Erythroblast (primary cell): ENCODE measurements at places on chromosomes 13 and 19.

- DNase-seq = peak; percentile 1
These were observed 41.5 kb downstream of the ZNF682 start for GRCh38 chr19:19997656-19998268.

DNA sequence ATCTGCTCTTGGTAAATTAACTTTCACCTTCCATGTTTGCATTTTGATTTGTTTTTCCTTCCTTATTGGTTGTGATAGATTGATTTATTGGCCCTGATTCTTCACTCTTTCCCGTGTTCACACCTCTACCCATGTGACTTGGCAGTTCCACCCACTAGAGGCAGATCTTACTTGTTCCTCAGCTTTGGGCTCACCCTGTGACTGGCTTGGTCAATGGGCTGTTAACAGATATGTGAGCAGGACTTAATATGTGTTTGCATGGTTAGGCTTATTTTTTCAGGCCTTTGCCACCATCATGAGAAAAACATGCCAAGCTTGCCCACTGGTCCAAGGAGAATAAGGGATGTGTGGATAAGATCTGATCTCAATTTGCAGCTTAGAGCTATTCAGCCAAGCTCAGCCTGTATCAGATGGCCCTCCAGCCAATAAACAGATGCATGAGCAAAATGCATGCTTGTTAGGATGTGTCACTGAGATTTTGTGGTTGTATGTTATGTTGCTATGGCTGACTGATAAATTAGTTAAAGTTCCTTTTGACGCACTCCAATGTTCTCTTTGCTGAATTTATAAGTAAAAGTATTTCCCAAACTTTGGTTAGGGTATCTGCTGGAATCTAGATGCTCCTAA lies 48.0 kb downstream of the RGCC start:
- DNase-seq = no peak

- no peak for DNase-seq
These were observed 16.2 kb downstream of the TEX29 start for GRCh38 chr13:111336666-111337065.

- DNase-seq = no peak
These were observed 3.3 kb downstream of the GPR18 start for GRCh38 chr13:99254830-99255229.

DNA sequence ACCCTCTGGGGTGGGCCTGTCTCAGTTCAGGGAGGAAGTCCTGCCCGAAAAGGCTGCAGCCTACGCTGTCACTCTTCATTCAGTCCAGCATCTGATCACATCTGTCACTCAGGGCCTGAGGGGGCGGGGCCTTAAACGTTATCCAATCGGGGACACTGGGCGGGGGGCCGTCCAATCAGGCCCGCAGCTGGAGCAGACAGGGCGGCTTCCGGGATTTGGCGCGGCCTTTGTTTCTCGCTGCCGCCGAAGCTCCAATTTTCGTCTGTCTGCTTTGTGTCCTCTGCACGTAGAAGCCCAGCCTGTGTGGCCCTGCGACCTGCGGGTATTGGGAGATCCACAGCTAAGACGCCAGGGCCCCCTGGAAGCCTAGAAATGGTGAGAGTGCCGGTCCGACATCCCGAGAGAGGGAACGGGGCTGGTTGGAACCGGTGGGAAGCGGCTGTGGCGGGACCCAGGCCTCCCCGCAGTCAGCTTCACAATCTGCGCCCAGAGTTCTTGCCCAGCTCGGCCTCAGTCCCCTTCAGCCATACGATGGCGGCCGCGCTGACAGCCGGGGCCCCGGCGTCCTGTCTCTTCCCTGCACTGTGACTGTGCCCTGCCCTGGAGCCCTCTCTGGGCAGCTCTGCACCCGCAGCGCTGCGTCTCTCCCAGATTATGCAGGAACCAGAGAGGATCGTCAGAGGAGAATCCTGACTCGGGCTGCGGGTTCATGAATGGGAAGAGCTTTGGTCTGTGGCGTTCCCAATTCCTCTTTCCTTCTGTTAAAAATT lies at the start of gene ZNF730:
TSS of gene ZNF730 (plus strand) at position 224 of the 770 bp plus-strand sequence. CDS start at position 373, 149 bp downstream.
- peak; percentile 85 for DNase-seq

- peak; percentile 79 for DNase-seq
These were observed 2.3 kb downstream of the TULP2 start for GRCh38 chr19:48896191-48896720.

DNA sequence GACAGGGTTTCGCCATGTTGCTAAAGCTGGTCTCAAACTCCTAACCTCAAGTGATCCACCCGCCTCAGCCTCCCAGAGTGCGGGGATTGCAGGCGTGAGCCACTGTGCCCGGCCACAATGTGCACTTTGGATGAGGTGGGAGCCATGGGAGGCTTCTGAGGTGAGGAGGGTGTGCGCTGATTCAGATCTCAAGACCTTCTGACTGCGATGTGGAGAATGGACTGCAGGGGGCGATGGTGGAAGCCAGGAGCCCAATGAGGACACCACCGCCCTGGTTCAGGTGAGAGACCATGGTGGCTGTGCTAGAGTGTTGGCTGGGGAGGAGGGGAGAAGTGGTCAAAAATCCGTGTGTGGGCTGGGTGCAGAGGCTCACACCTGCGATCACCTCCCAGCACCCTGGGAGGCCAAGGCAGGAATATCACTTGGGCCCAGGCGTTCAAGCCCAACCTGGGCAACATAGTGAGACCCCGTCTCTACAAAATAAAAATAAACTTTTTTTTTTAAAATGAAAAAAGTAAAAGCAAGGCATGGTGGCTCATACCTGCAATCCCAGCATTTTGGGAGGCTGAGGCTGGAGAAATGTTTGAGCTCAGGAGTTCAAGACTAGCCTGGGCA lies 5.6 kb downstream of the INAFM1 start:
- DNase-seq = peak; percentile 75

DNA sequence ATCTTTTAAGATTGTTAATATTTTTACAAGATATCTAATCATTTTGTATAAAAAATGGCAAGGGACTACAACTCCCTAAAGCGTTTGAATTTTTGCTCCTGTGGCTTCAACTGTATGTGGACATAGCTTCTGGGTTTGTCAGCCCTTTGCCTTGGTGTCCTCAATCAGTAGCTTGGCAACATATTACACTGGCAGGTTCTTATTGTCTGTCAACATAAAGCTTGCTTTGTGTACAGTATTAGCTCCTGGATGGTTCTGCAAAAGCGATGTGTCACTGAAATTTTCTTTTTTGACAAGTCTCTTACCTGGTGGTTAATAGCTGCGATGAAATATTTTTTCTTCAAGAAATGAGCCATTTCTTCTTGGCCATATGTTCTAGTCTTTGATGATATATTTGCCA lies 190.0 kb downstream of the HS6ST3 start:
- no peak for DNase-seq

DNA sequence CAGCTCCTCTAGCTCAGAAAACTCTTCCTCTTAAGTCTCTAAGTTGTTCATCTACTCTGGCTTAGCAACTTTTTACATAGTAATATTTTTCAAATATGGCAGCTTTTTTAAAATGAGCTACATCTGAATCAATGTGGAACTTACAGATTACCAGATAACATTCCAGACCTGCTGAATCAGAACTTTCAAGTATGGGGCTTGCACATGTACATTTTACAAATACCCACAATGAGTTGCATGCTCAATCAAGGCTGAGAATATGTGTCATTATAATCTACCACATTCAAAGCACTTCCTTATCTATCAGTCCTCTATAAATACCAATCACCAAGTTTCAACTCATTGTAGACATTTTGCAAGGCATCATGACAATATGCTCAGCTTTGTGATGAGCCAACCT lies 383.1 kb downstream of the FGF14 start:
- no peak for DNase-seq

GRCh38 chr19:17473041-17473440 lies 2.7 kb downstream of the SLC27A1 start:
- DNase-seq = no peak

- no peak for DNase-seq
These were observed 947.7 kb downstream of the EFNB2 start for GRCh38 chr13:105587786-105588185.

- DNase-seq = no peak
These were observed 4.7 kb upstream of the LILRA6 start for GRCh38 chr19:54247106-54247930.

DNA sequence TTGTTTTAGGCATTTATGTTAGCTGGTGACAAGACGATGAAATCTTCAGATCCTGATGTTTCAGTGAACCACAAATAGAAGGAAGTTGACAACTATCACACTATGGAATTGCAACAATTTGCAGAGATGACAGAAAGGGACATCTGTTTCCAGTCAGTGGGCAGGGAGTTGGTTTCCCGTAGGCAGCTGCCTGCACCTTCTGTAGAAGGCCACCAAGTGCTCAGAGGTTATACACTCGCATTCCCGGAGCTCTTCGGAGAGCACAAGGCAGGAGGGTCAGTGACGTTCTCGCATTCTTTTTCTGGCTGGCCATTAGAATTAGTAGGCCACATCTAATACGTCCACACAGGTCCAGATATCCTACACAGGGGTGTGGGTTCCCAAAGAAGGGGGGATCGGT lies 129.4 kb downstream of the SHISA2 start:
- no peak for DNase-seq

GRCh38 chr19:35296644-35297514 lies 4.9 kb downstream of the MAG start:
- no peak for DNase-seq

DNA sequence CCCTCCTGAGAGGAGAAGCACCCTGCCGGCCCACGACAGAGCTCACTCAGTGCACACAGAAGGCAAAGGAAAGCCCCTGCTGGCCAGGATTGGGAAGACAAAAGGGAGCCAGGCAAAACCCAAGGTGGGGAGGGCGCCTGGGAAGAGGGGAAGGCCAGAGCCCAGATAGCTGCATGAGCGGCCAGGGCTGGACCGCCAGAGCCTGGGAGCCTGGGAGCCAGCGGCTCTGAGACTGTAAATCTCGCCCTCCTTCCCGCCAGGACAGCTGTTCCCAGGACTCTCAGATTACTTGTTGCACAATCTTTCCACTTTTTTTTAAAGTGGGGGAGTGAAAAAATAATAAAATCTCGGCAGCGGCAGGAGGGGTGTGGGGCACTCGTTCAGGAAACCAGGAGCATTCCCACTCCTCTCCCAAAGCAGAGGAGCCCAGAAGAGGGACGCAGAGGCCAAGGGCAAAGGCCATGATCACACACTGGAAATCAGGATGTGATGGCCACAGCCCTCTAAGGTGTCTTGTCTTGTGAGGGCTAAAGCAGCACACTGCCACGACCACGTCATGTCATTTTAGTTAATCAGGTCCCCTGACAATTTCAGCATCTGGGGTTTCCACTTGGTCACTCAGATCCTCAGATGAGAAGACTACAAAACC lies 19.6 kb upstream of the EPHX3 start:
- DNase-seq = no peak

GRCh38 chr13:96052656-96053002 lies 572 bp downstream of the UGGT2 start:
- DNase-seq = peak; percentile 66

DNA sequence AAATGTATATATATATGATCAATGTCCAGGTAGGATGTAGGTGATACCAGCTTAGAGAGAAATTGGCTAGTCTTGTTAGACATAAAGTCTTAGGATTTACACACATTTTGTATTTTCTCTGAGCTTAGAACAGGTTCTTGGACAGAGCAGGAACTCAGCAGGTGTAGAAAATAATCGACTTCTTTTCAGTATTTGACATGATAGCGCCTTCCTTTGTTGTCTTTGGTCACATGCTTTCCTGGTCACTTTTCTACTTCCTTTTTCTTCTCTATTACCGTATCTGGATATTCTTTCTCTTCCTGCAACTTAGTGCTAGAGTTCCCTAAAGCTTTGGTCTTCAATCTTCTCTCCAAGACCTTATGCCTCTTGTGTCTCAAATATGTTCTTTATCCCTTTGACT lies 107.4 kb downstream of the LRCH1 start:
- DNase-seq = no peak

DNA sequence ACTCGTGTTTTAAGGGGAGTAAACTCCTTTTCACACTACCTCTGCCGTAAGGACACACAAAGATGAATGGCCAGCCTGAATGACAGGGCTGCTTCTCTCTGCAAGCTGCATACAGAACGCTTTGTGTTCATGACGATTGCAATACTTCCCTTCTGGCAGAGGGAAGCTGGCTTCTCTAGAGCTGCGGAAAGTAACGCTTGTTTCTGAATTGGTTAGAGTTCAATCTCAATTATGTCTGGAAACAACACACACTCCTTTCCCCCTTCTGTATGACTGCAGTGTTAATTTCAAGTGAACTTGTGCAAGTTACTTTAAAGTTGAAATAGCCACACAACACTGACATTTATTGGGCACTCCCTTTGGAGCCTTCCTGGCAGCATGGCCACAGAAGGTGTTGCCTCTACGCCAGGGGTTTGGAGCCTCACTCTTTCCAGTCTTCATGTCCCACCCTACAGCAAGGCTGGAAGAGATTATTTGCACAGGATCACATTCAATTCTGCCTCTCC lies 242.6 kb downstream of the NDFIP2 start:
- DNase-seq = no peak

DNA sequence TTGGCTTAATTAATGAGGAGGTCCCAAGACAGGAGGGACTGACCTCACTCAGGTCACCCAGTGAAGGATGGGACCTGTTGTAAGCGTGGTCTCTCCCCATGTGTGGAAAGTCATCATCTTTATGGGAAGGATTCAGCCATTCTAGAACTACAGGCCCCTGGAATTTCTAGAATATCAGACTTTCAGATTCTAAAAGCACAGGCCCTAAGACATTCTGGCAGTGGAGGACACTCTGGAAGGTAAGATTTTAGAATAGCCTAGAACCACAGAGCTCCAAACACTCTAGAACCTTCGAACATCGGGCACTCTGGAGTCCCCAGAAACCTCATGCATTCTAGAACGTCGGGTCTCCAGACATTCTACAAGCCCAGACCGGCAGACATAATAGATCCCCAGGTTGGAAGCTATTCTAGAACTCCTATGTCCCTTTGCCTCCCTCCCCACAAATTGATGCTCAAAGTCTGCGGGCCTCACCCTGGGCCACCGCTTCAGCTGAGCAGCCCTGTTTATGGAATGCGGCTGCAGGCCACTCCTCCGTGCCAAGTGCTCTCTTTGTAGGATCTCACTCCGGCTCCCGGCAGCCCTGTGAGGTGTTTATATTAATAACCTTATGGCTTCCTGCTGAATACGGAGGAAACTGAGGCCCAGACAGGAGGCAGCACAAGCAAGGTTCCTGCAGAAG lies 1.9 kb upstream of the KLK15 start:
- DNase-seq = no peak

GRCh38 chr19:2021453-2022140 lies 6.1 kb upstream of the BTBD2 start:
- DNase-seq = no peak

GRCh38 chr13:113365971-113366588 lies 2.1 kb upstream of the GRTP1 start:
- no peak for DNase-seq

- DNase-seq = no peak
These were observed 4.9 kb downstream of the NAPA start for GRCh38 chr19:47509973-47510372.

- no peak for DNase-seq
These were observed 792 bp upstream of the PEX11G start for GRCh38 chr19:7489609-7490044.

- DNase-seq = no peak
These were observed 5.9 kb downstream of the CLPTM1 start for GRCh38 chr19:44960906-44961728.

- DNase-seq = peak; percentile 52
These were observed 46.8 kb downstream of the TEX26 start for GRCh38 chr13:30978981-30979956.

- DNase-seq = no peak
These were observed 243.2 kb downstream of the OXGR1 start for GRCh38 chr13:96751089-96751488.
